Fibroblast of lung (primary cell): ENCODE measurements at places on chromosomes 4 and X. TPM values are rescaled to one million over a fixed set of nuclear protein-coding genes. Genes with fewer than 3 reads are reported as not detected.

DNA sequence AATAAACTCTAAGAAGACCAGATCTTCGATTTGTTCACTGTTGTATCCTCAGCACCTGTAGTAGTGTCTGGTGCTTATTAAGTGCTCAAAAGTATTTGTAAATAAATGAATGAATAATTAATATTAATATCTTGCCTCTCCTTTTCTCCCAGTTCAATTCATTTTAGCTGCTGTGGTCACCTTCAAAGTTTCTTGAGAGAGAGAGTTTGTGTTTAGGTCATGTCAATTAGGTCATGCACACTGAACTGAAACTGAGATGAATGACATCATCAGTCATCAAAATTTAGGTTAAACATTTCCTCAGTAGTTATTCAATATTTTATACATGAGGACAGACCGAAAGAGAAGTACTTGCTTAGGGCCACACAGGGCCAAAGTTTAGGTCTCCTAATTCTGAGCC lies 73.5 kb downstream of the ANXA3 start:
- no peak for DNase-seq

The SPARCL1 gene
- 2.3 and 4.1 TPM in 2 replicates for total RNA-seq

DNA sequence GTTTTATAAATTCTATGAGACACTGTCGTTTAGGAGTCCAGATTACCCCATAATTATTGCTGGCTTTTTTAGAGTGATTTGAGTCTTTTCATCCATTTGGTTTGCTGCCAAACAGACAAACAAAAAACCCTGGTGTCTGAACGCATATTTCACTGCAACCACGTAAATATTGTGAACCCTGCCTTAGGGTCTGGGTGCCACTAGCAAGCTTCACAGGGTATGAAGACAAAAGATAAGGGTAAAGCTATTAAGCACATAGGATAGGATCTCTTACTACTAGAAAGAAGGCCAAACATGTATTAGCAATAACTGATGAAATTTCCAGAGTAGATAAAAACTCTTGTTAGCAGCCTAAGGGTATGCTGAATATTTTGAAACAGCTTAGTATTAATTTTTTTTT lies 143.3 kb downstream of the BANK1 start:
- DNase-seq: no peak

The ABCE1 gene
- total RNA-seq: 76.8 and 91.9 TPM in 2 replicates

- DNase-seq: peak; percentile 12
Observed at GRCh38 chr4:27318740-27319139, 458.1 kb downstream of the STIM2 start.

DNA sequence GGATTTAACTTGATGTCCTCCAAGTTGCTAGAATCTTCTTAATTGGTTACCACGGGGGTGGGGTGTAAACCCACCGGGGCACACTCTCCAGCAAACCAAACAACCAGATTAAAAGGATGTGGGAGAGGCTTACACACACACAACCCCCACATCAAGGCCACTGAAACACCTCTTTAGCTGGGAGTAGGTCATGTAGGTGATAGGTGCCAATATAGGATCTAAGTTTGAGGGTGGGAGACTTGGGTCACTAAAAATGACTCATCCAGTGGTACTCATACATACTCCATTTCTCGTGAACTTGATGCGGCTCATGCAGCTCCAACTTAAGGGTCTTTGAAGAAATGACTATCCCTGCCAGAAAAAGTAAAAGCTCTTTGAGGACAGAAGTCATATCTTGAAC lies 20.5 kb upstream of the CD40LG start:
- DNase-seq: no peak

DNA sequence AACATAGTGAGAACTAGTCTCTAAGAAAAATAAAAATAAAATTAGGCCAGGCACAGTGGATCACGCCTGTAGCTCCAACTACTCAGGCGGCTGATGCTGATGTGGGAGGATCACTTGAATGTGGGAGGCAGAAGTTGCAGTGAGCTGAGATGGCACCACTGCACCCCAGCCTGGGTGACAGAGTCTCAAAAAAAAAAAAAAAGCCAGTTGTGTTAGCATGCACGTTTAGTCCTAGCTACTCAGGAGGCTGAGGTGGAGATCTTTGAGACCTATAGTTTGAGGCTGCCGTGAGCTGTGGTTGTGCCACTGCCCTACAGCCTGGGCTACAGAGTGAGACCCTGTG lies 2.5 kb downstream of the DCK start:
- DNase-seq: no peak

- no peak for DNase-seq
Observed at GRCh38 chrX:146907391-146908240, 93.1 kb upstream of the CXorf51A start.

DNA sequence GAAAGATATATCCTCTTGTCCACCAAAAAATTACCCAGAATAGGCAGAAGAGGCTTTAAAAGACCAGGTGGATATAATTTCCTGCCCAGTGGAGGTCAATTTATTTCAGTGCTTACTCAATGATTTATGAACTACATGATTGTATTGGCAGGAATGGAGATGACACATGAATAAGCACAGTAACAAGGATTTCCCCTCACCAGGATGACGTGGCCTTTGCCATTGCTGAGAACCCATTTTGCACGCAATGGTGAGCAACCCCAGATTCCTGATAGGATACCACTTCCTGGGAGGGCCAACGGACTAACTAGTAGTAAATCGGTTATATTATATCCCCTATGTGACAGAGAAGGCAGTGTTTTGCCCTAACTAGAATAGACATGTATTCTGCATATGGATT lies 11.6 kb upstream of the TTC29 start:
- DNase-seq: no peak

DNA sequence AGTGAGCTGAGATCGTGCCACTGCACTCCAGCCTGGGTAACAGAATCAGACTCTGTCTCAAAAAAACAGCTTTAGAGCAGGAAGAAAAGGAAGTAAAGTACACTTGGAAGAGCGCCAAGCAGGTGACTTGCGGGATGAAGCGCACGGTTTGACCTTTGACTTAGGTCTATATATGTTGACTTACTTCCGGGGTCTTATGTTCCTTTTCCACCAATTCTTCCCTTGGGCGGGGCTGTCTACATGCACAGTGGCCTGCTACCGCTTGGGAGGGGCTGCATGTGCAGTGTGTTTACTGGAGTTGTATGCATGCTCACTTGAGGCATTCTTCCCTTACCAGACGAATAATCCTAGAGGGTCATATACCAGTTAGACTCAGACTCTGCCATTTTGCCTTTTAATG lies 108.6 kb downstream of the APOOL start:
- no peak for DNase-seq

DNA sequence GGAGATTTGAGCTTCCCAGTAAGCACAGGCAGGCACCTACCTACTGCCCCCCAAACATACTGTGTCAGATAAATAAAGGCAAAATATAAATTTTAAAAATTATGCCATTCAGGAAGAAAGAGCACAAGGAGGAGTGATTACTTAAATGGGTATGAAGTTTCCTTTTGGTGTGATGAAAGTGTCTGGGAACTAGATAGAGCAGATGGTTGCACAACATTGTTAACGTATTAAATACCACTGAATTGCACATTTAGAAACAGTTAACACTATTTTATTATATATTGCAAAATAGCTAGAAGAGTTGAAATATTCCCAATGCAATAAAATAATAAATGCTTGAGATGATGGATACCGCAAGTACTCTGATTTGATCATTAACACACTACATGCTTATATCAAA lies 374.7 kb upstream of the FGF13 start:
- DNase-seq: no peak

- no peak for DNase-seq
Observed at GRCh38 chr4:74410272-74410671, 34.7 kb upstream of the AREG start.

DNA sequence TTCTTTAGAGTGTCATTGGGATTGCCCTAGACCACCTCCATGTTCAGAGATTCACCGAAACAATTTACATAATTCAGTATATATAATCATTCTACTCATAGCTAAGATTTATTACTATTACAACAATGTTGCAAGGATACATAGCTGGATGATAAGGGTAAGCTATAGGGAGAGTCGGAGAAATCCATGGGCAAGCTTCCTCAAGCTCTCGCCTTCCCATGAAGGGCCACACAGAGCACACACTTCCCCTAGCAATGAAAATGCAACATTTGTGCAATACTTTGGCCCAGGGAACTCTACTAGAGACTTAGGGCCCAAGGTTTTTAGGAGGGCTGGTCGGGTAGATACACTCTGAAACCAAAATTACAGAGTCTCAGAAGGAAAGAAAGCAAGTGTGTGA lies 49.7 kb upstream of the ABCG2 start:
- DNase-seq: no peak

DNA sequence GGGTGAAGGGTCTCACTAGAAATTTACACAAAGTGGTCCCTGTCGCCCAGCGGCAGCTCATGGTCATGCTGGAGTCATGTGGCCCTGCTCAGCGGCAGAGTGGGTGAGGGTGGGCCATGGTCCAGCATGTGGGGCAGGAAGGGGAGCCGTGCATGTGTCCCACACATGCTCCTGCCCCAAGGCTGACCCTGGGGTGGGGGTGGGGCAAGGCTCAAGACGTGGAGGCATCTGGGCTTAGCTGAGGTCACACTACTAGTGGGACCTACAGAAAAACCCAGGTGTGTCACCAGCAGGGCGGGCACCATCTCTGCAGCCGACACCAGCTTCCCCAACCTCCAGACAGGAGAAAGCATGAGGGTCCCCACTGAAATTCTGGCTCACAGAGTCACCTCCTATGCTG lies 42.4 kb downstream of the EVC start:
- DNase-seq: no peak

DNA sequence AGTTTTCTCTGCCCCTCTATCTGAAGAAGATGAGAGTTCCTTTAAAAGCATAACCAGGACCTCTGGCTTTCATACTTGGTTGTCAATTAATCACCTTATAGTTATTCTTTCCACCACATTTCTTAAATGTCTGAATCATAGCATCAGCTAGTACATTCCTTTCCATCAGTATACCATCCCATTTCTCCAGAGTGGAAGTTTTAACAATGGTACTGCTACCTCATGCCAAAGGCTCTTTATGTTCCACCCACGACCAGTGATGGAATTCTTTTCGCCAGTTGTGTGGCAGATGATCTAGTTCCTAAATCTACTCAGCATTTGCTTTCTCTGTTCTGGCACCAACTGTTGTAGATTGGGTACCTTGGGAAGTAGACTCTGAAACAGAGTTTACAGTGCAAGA lies 379.8 kb downstream of the ZNF674 start:
- peak; percentile 90 for DNase-seq

GRCh38 chrX:134669378-134670098 lies 11.3 kb upstream of the PLAC1 start:
- DNase-seq: peak; percentile 81

The H2BW2 gene
- not detected in 2 replicates for total RNA-seq

The RGN gene
- total RNA-seq: 15.4 and 23.8 TPM in 2 replicates

DNA sequence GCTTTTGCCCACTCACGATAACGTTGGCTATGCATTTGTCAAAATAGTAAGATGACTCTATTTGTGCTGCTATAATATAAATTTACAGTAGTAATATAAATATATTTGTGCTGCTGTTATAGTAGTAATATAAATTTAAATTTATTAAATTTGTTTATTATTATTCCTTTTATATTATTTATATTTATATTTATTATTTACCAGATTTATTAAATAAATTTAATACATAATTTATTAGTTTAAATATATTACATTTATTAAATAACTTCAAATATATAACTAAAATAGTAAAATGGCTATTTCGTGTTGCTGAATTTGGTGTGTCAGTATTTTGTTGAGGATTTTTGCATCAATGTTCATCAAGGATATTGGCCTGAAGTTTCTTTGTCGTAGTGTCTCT lies 246.5 kb upstream of the FGF16 start:
- DNase-seq: no peak

DNA sequence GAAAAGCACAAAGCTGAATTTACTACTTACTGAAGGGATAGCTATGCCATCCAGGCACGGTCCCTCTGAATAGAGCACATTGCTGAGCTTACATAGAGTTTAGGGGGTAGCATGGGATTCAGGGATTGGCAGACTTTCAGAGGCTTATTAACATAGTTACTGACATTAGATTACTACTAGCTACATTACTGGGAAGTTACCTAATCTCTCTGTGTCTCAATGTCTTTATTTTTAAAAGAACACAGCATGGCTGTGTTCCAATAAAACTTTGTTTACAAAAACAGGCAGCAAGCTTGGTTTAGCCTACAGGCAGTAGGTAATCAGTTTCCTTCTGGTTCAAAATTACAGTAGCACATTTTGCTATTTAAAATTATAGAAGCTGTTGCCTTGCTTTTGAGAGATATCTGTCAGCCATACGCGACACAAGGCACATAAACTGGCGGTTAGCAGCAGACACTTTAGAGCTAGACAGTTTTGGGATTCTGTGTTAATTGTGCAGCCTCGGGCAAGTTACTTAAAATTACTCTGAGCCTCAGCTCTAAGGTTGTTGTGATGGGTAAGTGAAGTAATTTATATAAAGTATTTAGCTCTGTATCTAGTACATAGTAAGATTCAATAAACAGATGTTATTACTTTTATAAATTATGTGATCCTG lies 6.9 kb downstream of the KLHL8 start:
- peak; percentile 71 for DNase-seq

DNA sequence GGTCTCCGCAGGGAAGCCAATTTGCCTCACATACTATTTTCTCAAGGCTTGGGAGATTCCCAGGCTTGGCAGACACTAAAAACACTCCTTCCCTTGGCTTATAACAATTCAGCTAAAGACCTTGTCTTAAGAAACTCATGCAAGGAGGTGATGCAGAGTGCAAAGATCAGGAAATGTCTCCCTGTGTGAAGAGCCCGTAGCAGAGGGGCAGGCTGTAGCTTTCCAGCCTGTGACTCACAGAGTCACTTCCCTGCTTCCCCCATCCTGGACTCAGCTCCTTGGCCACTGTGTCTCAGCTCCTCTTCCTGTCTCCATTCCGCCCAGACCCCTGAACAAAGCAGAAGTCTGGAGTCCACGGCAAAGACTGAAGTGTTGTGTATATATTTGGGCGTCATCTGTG lies 56.1 kb downstream of the KDR start:
- DNase-seq: no peak

DNA sequence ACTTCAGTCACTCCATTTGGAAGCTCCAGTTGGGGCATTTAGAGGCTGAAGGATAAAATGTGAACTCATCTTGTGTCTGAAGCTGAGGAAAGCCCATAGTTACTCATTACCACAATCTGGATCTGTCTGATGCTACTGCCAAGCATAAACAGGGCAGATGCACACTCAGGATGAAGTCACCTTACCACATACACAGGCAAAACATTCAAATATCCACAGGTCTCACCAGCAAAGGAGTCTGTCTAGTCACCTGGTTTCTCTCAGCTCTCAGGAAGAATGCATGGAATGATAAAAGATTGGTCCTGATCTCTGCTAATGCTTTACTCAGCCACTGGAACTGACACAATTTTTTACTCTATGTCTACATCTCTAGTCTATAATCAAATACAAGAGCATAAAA lies 13.0 kb upstream of the ODAPH start:
- peak; percentile 10 for DNase-seq

DNA sequence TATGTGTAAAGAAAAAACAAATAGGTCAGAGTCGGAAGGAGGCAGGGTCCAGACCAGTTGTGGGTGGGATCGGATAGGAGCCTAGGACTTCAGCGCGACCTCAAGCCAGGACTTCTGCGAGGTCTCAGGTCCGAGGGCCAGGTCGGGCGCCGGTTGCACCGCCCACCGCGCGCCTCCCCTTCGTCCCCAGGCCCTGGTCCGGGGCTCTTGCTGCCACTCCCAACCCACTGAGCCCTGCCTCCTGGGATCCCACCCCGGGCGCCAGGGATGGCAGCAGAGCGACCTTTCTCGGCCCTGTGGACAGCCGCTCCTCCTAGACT lies 12.3 kb downstream of the PITX2 start:
- DNase-seq: no peak

The PCDH7 gene
- total RNA-seq: 2.3 and 9.0 TPM in 2 replicates

The MAOB gene
- 2.1 and 4.6 TPM in 2 replicates for total RNA-seq
